ENCODE measurements at places on chromosomes 5 and 9.

DNA sequence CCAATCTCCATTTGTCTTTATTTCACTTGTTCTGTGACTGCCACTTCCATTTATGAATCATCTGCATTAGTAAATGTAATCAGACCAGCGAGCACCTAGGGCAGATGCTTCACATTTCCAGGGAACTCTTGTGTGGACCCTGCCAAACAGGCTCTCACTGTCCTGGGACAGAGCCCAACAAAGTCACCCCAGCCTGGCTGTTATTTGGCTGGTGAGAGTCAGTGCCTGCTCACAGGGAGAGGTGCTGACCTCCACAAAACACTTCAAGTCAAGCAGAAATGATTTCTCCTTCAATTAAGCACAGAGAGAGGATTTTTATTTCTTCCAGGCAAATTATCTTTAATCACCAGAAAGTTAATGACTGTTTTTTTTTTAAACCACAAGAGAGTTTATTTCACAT is 568.0 kb downstream of the MTRR start:
- no peak for DNase-seq

- no peak for DNase-seq
Measured at GRCh38 chr9:111804636-111805035, 9.9 kb upstream of the SHOC1 start.

DNA sequence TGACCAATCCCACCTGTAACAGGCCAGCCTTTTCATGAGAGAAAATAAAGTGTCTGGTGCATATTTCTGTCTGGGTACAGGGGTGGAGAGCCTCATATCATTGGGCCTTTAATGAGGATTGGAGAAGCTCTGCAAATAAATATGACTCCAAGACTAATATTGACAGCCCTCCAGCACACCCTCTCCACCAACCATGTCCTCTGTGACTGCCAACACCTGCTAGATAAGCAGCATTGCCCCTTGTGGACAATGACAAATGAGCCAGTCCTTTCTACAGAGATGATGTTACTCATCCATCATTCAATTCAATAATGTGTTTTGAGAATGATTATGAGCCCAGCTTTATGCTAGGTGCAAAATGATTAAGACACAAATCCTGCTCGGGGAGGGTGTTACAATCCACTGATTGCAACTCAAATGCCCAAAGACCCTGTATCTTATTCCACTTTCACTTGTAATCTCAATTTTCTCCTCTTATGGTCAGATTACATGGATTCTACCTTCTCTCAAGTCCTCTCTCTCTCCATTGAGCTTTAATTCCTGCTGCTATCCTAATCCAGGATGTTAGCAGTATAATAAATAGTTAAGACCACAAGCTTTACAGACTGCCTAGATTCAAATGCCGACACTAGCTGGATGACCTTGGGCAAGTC is 2.1 kb upstream of the GFRA3 start:
- DNase-seq = no peak

DNA sequence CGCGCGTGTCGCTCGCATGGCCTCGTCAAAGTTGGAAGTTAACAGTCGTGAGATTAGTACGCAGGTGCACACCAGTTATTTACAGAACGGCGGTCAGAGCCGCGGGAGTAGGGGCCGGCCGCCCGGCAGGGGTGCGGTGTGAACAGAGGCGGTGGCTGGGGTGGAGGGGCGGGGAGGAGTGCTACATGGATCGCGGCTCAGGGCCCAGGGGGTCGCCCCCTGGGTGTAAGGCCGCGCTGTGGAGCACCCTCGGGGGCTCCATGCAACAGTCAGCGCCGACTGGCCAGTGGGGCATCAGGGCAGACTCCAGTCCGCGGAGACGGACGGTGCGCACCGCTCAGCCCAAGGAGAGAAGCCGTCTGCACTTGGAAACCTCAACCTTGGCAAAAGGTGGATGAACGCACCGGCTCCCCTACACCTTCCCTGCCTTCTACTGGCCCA is 60.3 kb downstream of the ZNF354C start:
- DNase-seq = no peak

DNA sequence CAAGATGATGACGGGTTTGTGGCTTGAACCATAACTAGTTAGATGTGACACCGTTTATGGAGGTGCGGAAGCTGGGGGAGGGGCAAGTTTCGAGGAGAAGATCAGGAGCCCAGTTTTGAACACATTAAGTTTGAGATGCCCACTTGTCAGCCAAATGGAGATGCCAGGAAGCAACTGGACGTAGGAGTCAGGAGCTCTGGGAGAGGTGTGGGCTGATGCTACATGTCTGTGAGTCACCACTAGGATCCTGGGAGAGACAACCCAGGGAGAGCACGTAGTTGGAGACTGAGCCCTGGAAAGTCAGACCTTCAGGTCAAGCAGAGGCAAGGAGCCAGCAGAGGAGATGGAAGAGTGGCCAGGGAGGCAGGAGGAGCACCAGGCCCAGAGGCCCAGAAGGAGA is 48.8 kb upstream of the SLC25A51 start:
- peak; percentile 92 for DNase-seq

DNA sequence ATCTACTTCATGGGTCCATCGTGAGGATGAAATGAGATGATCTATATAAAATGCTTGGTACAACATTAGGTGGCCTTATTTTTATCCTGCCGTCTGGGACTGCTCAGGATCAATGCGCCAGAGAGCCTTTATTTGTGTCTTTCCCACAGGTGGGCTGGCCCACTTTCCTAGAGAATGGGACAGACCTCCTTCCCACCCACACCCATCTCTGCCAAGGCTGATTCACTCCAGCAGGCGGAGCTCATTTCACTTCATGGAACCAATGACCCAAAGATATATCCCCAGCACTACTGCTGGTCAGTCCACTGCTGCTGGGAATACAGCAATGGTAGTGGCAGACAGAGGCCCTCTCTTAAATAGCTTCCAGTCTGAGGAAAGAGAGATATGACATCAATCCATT is 35.7 kb downstream of the TGFBI start:
- DNase-seq = no peak

DNA sequence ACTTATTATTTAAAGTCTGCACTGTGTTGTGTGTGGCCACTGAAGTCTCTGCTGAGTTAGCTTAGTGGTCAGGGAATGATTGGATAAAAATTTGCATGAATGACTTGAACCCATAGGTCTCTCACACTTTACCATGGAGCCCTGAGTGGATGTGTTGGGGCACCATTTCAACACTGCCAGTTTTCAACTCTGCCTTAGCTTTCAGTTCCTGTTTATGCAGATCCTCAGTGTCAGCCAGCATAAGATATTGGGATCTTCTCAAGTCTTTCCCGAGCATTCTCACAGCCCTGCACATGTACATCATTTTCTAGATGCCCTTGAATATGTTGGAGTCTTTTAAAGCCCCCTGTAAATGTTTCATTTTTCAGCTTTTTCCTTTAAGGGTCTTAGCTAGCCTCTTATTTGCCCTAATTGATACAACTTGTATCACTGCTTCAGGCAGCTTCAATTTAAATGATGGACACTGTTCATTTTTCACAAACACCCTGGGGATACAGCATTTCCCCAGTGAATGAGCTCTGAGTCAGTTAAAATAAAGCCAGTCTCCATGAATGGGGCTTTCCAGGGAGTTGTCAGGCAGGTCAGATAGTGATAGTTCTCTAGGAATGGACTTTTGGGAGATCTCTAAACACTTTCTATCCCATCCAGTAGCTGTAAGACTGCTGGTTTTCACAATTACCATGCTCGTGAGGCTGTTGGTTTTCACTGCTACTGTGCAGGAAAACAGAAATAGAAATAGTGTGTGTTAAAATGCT is 211.9 kb upstream of the PAPPA start:
- peak; percentile 76 for DNase-seq

DNA sequence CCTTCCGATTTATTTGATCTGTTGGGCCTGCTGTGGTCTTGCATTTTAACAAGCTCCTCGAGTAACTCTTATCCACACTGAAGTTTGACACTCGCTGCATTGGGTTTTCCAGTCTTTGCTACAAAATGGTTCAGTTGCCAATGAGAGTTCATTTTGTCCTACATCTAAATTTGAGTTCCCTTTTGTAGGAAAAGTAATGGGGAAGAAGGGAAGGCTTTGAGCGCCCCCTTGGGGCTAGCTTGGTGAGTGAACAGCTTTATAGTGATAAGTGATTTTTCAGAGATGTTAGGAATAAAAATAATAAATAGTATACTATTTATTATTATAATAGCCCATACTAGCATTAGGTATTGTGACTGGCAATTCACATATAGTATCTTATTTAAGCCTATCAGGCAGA is 89.9 kb upstream of the GNAQ start:
- peak; percentile 71 for DNase-seq

Data from EL (cell line).